Activated CD4-positive, CD25-positive, alpha-beta regulatory T cell treated with anti-CD3 and anti-CD28 coated beads, Interleukin-2, amount 50 U/mL, for 16 hours (primary cell): ENCODE measurements at places on chromosomes 4 and X.

DNA sequence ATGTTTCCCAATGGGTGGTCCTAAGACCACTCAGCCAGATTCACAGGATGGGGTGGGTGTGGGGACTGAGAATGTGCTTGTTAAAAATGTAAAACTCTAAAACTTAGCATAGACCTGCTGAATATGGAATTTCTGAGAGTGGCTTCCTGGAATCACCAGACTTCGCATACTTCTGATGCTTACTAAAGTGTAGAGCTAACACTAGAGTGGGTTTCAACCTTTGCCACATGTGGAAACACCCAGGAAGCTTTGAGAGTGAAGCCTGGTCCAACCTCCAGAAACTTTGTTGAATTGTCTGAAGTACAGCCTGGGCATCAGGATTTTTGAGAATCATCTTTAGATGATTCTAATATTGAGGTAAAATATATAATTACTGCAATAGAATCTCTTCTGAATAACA is 167.8 kb upstream of the EDNRA start:
- DNase-seq: no peak

DNA sequence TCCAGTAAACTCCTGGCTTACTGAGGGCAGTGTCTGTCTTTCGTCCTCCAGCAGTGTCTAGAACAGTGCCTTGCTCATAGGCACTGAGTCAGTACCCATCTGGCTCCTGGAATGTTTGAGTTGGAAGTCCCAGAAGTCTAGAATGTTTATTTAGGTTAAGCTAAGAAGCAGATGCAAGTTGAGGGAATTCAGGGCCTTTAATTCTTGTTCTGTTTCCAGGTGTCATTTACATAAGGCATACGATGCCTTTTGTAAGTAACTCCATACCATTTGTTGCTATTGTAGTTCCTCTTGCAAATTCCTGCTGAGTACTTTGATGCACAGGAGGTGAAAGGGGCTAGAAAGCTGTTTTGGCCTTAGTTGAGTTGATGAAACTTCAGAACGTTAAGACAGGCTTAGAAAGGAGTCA is 22.2 kb downstream of the ARHGAP10 start:
- DNase-seq: no peak

DNA sequence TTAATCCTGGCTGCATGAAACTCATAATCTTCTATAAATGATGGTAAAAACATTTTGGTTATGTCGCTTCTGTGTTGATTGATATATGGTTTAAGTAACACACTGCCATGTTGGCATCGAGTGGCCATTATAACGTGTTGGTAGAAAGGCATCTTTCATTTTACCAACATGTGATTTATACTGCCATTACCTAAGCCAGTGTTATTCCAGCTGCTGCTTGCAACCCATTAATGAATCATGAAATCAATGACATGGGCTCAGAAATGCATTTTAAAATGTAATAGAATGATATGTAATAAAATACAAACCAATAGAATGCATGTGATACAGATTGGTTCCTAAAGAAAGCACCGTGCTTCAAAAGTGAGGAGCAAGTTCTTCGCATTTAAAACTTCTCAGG is 102.0 kb downstream of the VEGFC start:
- no peak for DNase-seq

DNA sequence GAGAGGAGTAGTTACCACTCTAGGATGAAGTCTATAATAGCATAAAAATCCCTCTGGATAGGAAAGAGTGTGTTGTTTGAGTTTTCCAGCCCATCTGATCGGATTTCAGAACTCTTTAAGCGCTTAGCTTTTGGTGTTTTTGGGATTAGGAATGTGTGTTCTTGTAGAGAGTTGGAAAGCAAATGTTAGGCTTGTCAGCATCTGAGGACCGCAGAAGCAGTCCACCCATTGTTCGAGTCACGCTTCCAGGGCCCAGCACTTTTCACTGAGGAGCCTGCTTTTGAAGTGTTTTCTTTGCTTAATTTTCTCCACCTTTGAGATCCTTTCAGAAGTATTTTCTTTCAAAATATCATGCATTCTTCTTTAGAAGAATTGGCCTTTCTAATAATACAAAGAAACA is 306.2 kb downstream of the TENM3 start:
- no peak for DNase-seq

DNA sequence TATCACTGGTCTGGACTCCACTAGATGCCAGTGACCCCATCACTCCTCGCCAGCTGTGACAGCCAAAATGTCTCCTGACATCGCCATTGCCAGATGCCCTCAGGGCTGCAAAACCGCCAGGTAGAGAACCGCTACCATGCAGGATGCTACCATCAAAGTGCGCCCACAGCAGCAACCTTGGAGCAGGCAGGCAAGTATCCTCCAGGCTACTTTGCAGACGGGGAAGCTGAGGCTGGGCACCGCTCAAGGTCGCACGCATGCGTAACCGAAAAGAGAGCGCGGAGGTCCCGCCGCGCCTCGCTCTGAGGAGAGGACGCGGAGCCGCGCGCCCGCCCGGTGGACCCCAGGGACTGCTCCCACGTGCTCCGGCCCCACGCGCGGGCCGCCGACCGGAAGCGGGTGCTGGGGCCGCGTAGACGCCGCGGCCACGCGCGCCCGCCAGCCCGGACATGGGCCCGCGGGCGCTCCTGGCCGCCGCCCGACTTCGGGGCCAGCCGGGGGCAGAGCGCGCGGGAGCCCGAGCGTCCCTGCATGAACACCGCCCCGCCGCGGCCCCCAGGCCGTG is at the start of gene STS:
STS (plus strand) TSS at position 300 of the 565 bp plus-strand sequence. CDS start 105,488 bp downstream, outside the sequence.
- no peak for DNase-seq

DNA sequence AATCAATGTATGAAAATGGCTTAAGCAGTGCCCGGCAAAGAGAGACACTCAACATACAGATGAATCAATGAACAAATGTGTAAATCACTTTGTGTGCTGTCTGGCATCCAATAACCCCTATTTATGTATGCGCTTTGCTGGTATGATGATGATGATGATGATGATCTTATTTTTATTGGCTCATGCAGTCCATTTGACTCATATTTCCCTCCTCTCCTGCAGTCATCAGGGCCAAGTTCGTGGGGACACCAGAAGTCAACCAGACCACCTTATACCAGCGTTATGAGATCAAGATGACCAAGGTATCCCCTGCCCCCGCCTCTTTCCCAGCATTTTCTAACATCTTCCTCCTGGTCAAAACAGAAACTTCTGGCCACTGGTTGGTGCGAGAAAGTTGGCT is 2.5 kb downstream of the TIMP1 start:
- no peak for DNase-seq

DNA sequence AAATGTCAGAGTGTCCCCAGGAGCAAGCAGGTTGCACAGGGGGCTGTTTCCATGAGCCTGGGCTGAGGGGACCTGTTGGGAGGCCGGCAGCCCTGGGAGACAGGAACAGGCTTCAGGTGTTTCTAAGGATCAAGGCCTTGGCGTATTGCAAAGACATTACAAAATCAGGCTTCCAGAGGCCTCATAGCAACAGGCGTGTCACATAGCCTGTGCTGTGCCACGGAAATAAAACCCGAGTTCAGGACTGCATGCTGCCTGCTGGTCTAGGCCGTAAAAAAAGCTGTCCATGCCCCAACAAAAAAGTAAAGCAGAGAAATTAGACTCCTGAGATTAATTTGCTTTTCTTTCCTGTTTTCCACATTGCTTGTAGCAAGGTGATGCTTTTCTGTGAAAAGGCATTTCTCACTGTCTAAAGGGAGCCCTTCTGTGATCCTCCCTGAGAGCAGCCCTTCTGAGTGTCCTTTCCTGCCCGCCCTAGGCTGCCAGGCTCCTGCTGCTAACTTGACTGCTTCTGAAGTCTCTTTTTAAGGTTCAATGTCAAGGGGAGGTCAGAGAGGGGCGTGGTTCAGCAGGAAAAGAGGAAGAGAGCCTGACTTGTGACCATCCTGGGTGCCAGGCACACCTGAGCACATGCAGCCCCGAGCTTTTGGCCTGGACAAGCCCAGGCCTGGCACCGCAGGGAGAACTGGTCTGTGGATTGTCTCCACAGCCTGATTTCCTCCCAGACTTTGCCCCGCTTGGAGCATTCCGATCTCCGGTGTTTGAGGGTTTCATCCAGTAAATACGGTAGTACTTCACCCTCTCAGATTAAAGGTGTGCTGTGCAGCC is 21.3 kb downstream of the SHROOM2 start:
- DNase-seq: no peak

- no peak for DNase-seq
Measured at GRCh38 chr4:16524911-16525554, 298.8 kb upstream of the TAPT1 start.

GRCh38 chr4:156109943-156110900 is 156.6 kb upstream of the CTSO start:
- no peak for DNase-seq

DNA sequence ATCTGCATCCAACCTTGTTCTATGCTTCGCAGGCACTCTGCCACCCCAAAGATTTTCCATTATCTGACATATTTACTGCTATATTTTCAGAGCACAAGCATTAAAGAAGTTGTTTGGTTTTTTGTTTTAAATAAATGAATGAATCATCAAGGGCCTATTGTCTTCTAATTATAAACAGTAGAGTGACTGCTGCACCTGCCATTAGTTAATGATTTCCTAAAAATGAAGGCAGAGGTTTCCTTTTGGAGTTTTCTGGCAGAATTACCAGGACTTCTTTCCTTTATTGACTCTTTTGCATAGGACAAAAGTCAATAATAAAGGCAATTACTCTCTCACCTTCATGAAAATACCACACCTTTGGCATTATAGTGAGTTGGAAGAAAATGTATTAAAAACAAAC is 238.1 kb downstream of the INPP4B start:
- DNase-seq: no peak

- DNase-seq: no peak
Measured at GRCh38 chr4:33395731-33396485, 2675.7 kb downstream of the PCDH7 start.

GRCh38 chr4:124804041-124804440 is 91.5 kb upstream of the ANKRD50 start:
- DNase-seq: no peak

- DNase-seq: no peak
Measured at GRCh38 chr4:19686456-19686855, 565.2 kb upstream of the SLIT2 start.

- no peak for DNase-seq
Measured at GRCh38 chrX:132809581-132809980, 148.8 kb downstream of the HS6ST2 start.

DNA sequence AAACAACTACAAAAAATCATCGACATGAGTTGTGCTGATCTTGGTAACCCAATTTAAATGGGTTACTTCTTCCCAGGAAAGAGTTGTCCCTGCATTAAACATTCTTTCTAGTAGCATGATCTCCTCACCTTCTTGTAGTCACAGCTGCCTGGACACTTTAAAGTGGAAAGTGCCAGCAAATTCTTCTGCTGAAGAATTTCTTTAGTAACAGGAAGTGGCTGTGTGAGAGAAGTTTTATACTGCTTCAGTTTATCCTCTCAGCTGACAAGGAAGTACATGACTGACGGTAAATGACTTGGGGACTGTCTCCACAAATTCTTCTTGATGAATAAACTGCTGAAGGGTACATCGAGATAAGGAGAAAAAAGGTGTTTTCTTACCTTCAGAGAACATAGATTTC is 18.2 kb upstream of the TNIP3 start:
- DNase-seq: no peak
